ENCODE measurements at places on chromosomes 16 and 17.
A peak's percentile ranks its signal among the peaks of the same experiment; 100 is the strongest.

DNA sequence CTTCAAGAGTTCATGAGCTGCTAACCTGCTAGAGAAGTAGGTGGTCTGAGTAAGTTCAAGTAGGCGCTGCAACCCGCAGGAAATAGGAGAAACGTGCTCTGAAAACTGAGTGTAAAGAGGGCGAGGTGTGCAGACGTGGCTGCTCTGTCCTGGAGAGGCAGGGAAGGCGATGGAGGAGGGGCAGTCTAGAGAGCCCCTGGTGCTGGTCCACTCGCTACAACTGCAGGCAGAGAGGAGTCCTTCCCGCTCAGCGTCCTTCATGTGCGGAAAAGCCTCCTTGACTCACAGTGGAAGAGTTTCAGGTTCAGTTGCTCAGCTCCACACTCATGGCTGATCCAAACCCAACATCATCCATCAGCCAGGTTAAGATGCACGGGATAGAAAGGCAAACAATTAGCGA is 12.1 kb downstream of the ABCA3 start:
- no peak for DNase-seq

DNA sequence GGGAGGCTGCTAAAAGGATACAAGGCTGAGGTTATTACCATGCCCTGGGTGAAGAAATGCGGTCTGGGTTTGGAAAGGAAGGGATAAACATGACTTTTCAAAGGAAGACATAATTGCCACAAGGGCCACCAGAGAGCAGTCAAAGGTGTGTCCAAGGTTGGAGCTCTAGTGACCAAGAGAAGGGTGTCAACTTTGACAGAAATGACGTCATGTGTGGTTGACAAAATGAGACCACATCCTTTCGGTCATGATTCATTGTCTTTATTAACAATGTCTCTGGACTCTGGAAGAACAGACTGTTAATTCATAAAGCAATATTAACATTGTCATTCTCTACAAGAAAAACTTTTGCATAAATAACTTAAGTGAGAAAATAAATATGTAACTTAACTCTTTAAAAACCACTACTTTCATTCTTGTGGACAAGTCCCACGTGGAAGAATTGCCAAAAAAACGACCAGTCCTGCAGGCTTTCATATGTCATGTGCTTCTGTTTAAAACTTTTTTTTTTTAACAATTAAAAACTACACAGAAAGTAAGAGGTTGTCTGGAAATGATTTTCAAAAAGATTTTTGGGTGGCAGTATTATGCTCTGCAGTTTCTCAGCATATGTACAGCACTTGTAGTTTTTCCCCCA is 5.0 kb downstream of the SOST start:
- no peak for DNase-seq

DNA sequence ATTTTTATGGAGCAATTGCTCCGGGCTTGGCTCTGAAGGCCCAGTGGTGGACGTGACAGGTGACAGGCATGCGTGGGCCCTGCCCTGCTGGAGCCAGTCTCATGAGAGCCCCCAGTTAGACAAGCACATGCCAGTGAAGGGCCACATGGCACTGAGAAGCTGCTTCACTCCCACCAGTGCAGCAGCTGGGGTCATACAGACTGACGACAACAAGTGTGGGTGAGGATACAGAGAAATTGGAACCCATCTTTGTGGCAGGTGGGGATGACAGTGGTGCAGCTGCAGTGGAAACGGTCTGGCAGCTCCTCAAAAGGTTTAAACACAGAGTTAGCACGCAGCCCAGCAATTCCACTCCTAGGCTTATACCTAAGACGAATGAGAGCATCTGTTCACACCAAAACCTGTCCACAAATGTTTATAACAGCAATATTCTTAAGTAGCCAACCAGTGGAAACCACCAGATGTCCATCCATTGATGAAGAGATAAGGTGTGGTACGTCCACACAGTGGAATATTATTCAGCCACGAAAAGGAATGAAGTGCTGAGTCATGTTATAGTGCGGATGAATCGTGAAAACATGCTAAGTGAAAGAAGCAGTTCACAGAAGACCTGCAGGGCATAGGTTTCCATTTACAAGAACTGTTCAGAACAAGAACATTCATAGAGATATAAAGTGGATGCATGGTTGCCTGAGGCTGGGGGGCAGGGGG is 12.5 kb upstream of the CIBAR2 start:
- no peak for DNase-seq

GRCh38 chr17:7538891-7539545 is 9.8 kb upstream of the TNFSF12 start:
- DNase-seq: no peak

DNA sequence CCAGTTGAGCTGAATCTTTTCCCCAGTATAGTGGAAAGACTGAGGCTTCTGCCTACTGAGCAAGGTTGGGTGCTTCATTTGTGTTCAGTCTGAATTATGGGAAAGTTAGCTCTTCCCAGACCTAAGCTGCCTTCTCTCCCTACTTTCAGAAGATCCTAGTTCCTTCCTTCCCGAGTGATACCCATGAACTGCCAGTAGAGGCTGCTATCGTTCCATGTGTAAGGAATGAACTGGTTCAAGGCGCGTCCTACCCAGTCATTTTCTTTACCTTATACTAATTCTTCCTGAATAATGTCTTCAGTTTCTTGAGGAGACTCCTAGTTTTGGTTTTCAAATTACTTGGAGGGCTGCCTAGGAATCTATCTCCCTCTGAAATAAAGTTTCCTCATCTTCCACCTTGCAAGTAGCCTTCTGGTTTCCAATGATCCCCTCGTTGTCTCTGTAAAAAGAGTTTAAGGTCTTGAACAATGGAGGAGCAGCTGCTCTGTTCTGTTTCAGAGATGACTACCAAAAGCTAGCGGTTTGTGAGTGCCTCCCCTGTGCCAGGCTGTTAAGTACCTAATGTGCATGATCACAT is 934 bp upstream of the AOC2 start:
- DNase-seq: peak; percentile 40

Measured in testis (tissue), 5 donors.